ENCODE measurements at places on chromosomes 1 and 21. TPM values are rescaled to one million over a fixed set of nuclear protein-coding genes. Genes with fewer than 3 reads are reported as not detected.

The SYT6 gene
- not detected for total RNA-seq

The FAM72D gene
- not detected for total RNA-seq

The TMEM200B gene
- 28.6 TPM for total RNA-seq

The PROX1 gene
- total RNA-seq = 0.16 TPM

The CNR2 gene
- not detected for total RNA-seq

The CR1L gene
- not detected for total RNA-seq

The ARPC5 gene
- total RNA-seq = 231 TPM

The ERG gene
- total RNA-seq = not detected

The TMEM183A gene
- total RNA-seq = 104 TPM

The KLHL17 gene
- total RNA-seq = 6.3 TPM

The SLAMF9 gene
- total RNA-seq = not detected

The STUM gene
- 4.6 TPM for total RNA-seq

The CYP4Z1 gene
- total RNA-seq = not detected

The PTAFR gene
- 0.16 TPM for total RNA-seq

The DHDDS gene
- 76.9 TPM for total RNA-seq

The TSACC gene
- total RNA-seq = not detected

The UQCRHL gene
- 0.81 TPM for total RNA-seq

The RAB25 gene
- total RNA-seq = not detected

The JAM2 gene
- 14.7 TPM for total RNA-seq

The OSBPL9 gene
- total RNA-seq = 62.5 TPM

The FMO4 gene
- total RNA-seq = 40.0 TPM

The PLA2G2D gene
- not detected for total RNA-seq

The TRIM58 gene
- total RNA-seq = 1.9 TPM

The SPRR2A gene
- total RNA-seq = not detected

The HJV gene
- total RNA-seq = not detected

The LCE3E gene
- total RNA-seq = not detected

The MAN1C1 gene
- total RNA-seq = 15.8 TPM

The TOMM20 gene
- total RNA-seq = 84.2 TPM

The UBE4B gene
- 57.4 TPM for total RNA-seq

The DONSON gene
- total RNA-seq = 8.6 TPM

The TAS1R1 gene
- total RNA-seq = 0.49 TPM

The MRPL55 gene
- 39.6 TPM for total RNA-seq

The SERPINC1 gene
- total RNA-seq = not detected

The SELE gene
- not detected for total RNA-seq

The RHD gene
- not detected for total RNA-seq

The FAM72C gene
- total RNA-seq = 0.24 TPM

The PRXL2B gene
- 19.8 TPM for total RNA-seq

The SH2D2A gene
- 0.61 TPM for total RNA-seq

The PUSL1 gene
- 27.4 TPM for total RNA-seq

The NR5A2 gene
- total RNA-seq = 0.32 TPM

The SORT1 gene
- 13.1 TPM for total RNA-seq

The B3GALNT2 gene
- 62.6 TPM for total RNA-seq

The CNIH3 gene
- 9.2 TPM for total RNA-seq

The TNFSF4 gene
- total RNA-seq = 0.85 TPM
